ENCODE measurements at places on chromosomes 16 and 17.
A peak's percentile ranks its signal among the peaks of the same experiment; 100 is the strongest.

DNA sequence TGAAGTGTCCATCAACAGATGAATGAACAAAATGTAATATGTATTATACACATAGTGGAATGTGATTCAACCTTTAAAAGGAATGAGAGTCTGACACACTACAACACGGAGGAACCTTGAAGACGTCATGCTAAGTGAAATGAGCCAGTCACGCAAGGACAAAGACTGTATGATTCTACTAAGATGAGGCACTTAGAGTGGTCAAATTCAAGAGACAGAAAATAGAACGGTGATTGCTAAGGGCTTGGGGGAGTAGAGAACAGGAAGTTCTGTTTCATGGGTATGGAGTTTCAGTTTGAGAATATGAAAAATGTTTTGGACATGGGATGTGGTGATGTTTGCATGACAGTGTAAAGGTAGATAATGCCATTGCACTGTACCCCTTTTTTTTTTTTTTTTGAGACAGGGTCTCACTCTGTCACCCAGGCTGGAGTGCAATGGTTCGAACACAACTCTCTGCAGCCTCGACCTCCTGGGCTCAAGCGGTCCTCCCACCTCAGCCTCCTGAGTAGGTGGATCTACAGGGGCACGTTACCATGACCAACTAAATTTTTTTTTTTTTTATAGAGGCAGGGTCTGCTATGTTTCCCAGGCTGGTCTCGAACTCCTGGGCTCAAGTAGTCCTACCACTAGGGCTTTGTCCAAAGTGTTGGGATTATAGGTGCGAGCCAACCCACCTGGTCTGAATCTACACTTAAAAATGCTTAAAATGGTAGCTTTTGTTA lies 2.9 kb upstream of the CCDC102A start:
- no peak for DNase-seq

DNA sequence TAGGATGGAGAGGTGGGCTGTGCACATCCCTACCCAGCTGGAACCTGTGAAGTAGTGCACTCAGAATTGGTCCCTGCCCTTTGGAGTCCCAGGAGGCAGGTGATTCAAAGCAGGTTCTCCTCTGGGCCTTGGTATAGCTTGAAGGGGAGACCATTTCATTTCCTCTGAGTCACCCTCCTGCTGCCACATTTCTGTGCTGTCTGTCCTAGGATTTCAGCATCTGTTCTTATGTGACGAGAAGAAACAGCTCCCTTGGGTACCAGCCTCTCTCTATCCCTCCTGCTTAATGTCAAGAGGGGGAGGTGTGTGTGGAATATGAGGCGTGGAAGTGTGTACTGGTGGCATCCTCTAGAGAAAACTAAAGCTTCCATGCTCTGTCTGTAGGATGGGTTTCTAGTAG lies 5.0 kb upstream of the NFE2L1 start:
- DNase-seq = no peak

DNA sequence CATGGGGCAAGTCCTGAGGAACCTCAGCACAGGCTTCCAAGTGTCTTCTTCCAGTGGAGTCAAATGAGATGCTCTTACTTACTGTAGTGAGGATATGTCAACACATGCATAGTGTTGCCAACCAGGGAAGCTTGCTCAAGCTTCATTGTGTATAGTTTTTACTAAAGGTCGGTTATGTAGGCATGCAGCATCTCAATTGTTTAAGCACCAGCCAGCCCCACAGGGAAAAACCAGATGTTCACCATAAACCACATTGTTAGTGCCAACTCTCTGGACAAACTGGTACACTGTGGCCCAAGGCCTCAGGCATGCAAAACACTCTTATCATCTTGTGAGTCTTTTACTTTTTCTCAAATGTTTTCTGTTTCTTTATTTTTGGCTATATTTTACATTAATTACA lies 152.1 kb downstream of the PHKB start:
- DNase-seq = no peak

DNA sequence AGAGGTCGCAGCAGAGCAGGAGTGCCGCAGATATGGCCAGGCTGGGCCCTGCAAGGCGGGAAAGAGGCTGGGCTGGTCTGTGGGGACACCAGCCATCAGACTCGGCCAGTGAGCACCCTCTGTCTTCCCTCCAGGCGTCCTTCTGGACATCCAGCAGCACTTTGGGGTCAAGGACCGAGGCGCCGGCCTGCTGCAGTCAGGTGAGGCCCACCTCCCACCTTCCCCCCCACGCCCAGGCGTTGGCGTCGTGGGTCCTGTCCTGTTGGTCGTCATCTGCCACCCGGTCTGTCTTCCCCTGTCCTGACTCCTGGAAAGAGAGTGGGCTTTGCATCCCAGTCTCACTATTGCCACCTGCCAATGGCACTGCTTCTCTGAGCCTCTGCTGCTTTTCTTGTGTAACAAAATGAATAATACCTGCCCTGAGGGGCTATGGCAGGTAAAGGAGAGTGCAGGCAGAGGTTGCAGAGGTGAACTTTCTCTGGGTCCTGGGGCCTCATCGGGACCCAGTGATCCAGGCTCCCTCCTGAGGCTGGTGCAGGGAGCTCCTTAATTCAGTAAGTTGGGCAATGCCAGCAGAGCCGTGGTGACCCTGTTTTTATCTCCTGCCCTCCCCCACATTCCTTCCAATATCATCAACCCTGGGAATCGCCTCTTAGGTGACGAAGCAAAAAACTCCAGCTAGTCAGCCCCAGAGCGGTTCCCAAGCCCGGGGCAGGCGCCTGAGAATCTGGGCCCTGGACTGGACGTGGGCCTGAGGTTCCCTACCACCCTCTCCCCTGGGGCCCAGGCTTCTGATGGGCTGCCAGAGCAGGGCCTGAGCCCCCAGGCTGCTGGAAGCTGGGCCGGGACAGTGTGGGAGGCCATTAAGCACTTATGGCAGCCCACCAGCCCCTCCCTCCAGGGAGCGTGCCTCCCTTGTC lies 14.7 kb downstream of the SPNS2 start:
- DNase-seq = peak; percentile 52
